Smooth muscle cell of the pulmonary artery (primary cell): ENCODE measurements at places on chromosomes 1 and 21. TPM values are rescaled to one million over a fixed set of nuclear protein-coding genes. Genes with fewer than 3 reads are reported as not detected.

The RTCA gene
- 40.3 and 45.4 TPM in 2 replicates for total RNA-seq

The FAM177B gene
- total RNA-seq: not detected in 2 replicates

The RNU1-1 gene
- under 0.01 TPM in 2 replicates for total RNA-seq

The NOS1AP gene
- 0.20 TPM in 1 of 2 replicates, not detected in the other for total RNA-seq
